ENCODE measurements at places on chromosomes 7 and 10.
A peak's percentile ranks its signal among the peaks of the same experiment; 100 is the strongest.

DNA sequence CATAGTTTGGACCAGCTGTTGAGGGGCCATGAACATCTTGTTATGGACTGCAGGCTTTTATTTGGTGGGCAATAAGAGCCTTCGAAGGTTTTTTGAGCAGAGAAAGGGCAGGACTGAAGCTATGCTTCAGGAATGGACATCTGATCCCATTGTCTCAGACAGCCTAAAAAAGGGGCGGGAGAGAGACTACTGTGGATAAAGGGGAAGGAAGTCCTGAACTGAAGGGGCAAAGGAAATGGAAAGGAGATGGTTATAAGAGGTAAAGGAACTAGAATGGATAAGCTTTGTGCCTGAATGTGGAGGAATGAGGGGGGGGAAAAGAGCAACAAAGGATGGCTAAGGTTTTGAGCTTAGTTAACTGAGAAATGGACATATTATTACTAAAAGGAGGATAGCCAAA is 172.5 kb downstream of the SKAP2 start:
- DNase-seq, result no peak

GRCh38 chr7:155935005-155935557 is 122.8 kb upstream of the SHH start:
- DNase-seq, result no peak

DNA sequence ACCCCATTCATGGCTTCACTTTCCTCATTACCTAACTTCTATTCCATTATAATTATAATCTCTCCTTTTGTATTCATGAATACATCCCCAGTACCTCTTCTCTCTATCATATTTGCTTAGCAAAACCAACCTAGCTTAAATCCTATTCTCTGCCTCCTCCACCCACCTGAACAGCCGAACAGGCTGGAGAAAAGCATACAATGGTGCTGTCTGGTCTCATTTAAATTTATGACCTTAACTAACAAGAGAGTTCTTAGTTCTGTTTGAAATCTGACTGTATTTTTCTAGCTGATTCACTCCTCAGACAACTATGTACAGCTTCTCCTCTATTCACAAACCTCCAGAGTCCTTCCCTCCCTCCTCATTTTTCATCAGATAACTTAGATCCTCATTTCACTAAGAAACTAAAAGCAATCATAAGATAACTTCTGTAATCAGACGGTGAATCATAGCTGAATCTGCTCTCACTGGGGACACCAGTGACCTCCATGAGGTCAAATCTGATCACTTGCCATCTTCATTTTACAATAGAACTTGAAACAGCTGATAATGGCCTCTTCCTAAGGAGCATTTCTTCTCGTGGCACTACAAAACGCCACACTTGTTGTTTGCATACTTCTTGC is 233.9 kb upstream of the AOAH start:
- no peak for DNase-seq

GRCh38 chr7:38318803-38319416 is 45.5 kb upstream of the TARP start:
- DNase-seq, result peak; percentile 78

DNA sequence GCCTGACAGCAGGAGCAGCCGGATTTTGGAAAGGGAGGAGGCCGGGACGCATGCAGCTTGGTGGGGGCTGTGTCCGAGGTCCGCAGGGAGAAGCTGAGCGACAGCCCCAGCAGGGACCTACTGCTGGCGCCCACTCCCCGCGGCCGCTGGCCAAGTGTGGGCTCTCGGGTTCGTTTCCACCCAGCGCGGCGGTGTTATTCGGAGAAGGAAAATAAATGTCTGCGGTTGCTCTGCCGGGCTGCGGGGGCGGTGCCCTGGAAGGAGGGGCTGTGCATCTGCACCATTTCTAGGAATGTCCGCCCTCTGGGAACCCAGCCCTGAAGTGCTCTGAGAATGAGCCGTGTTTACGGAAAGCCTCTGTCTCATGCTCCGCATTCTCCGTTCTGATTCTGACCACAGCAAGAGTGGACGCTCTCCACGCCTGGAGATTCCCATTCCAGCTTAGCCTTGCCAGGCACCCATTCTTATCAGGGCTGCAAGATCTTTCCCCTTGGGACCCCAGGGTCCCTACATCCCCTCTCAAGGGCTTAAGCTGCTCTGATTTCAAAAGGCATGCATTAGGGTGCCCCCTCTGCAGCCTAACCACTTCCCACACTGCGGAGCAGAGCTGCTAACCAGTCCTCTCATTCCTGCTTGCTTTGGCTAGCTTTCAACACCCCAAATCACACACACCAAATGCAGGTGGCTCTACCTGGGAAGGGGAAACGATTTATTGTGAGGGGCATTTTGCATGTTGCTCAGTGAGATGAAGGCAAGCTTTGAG is 256.6 kb upstream of the GLI3 start:
- DNase-seq, result no peak

GRCh38 chr7:120583899-120584586 is 273.9 kb downstream of the TSPAN12 start:
- no peak for DNase-seq

- no peak for DNase-seq
These were observed 149.1 kb upstream of the RNF32 start for GRCh38 chr7:156491435-156491834.

GRCh38 chr10:49783645-49784044 is 21.5 kb upstream of the OGDHL start:
- no peak for DNase-seq

DNA sequence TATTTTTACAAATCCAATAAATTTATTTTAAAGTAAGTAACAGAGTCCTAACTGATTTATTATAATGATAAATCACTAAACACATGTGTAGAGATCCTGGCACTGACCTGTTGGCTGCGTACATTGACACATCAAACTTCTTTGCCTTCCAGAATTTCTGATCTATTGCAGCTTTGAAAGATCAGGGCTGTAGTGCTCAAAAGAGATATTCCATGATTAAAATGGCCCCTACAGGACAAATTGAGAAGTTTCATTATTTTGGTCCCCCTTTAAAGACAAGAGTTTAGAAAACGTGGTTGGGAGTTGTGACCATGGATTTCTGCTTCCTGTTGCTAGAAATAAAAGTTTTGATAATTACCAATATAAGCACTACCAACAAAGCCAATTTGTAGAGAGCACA is 87.7 kb upstream of the PDK4 start:
- no peak for DNase-seq

GRCh38 chr7:116511552-116512519 is 12.3 kb downstream of the CAV2 start:
- peak; percentile 84 for DNase-seq

GRCh38 chr10:130854151-130854550 is 457.4 kb downstream of the TCERG1L start:
- DNase-seq, result no peak

DNA sequence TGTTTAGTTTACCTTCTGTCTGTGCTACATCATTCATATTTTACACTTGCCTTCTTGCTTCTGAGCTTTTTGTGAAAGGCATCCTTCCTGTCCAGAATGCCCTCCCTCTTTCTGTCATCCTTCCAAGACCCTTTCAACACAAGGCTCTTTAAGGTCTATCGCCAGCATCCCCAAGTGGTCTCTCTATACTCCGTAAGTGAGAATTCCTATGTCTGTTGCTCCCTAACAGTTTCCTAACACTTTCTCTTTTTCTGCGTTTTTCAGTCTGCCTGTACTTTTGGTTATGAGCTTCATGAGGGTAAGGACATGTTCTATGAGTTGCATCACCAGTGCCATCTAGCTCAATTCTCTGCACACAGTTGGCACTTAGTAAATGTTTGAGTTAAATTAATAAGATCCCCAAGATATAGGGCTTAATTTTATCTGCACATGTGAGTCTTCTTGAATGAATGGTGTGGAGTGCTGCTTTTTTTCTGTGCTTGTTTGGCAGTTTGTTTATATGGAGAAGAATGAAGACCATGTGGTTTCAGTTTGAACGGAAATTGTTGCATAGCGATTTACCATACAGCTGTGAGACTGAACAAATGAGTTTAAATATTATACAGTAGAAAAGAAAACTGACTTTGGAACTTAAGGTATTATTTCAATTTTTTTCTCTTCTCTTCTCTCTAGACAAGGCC is 29.4 kb downstream of the RABGEF1 start:
- no peak for DNase-seq

DNA sequence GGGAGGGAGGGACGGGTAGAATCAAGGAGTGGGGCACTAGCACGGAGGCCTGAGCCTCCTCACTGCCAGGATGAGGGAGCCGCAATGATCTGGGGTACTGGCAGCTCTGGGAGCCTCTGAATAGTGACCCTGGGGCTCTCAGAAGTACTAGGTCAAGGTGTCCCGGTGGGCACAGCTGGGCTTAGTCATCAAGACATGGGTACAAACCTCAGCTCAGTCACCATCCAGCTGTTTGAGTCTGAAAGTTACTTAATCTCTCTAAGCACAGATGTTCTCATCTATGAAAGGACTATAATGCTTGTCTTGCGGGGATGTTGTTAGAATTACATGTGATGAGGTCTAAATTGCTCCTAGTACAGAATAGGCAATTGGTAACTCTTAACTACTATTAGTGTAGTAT is 276.8 kb downstream of the KCNMA1 start:
- DNase-seq, result no peak

- DNase-seq, result no peak
These were observed 200.4 kb upstream of the YAE1 start for GRCh38 chr7:39365751-39366295.

- DNase-seq, result no peak
These were observed 75.3 kb downstream of the MTPN start for GRCh38 chr7:135901585-135902540.

DNA sequence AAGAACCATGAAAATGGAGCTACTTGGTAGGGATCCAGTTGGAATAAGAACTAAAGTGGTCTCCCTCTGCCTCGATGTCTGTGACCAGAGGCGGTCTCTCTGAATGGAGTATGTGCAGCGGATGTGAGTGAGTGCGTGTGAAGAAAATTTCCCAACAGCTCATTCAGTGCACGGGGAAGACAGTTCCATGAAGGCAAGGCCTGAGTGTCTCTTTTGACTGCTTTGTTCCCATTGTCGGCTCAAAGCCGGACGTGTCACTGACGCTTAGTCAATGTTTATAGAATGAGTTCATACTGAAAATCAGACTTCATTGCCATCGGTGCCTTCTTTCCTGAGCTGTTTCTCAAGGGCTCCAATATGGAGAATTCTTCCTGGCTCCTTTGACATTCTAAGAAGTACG is 55.3 kb upstream of the GRB10 start:
- no peak for DNase-seq

- no peak for DNase-seq
These were observed 7.4 kb downstream of the TAS2R40 start for GRCh38 chr7:143229054-143229790.

DNA sequence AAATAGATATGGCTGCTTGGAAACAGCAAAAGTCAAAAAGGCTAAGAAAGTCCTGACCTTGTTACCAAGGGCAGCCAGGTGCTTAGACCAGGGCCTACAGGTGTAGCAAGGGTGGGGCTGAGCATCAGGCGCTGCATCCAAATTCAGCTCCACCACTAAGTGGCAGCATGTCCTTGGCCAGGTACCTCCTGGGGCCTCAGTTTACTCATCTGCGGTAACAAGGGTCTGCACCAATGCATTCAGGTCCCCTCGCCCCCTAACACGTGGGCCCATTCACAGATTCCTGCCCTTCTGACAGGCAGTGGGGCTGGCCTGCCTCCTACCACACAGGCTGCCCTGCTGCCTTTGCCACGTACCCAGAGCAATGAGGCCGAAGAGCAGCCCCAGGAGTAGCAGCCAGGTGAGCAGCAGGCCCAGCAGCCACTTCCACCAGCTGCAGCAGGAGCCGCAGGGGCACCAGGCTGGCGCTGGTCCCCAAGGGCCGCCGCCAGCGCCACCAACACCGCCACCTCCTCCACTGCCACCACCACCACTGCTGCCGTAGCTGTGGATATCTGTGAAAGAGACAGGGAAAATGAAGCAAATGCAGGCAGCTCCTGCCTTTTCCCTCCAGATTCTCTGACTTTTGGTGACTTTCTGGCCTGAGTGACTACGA is 28.9 kb downstream of the COL17A1 start:
- DNase-seq, result no peak

DNA sequence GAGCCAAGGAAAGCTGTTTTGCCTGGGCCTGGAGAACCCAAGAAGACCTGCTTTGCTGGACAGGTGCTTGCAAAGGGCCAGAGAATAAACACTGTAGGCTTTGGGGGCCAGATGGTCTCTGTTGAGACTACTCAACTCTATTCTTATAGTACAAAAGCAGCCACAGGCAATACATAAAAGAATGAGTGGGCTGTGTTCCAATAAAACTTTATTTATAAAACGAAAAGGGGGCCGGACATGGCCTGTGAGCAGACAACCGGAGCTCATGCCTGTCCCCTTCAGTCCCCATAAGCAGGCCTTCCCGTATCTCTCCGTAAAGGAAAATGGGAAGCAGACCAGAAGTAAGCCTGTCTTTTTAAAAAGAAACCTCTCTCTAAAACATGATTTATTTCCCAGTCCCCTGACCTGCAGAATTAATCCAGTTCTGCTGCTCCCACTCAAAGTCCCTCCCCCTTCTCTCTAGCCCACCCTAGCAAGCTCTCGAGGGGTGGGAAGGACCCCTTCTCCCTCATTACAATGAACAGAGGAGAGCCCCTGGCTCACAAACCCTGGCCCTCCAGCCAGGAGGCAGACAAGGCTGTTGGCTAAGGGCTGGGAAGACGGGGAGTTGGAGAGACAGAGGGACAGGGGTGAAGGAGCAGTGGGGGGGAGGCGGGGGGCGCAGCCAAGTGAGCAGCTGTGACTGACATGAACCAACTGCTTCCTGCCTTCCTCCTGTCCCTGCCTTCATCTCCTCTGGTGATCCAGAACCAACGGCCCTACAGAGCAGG is 177.8 kb downstream of the NEURL1 start:
- no peak for DNase-seq

GRCh38 chr10:43069211-43069515 is 7.7 kb upstream of the RET start:
- DNase-seq, result no peak

DNA sequence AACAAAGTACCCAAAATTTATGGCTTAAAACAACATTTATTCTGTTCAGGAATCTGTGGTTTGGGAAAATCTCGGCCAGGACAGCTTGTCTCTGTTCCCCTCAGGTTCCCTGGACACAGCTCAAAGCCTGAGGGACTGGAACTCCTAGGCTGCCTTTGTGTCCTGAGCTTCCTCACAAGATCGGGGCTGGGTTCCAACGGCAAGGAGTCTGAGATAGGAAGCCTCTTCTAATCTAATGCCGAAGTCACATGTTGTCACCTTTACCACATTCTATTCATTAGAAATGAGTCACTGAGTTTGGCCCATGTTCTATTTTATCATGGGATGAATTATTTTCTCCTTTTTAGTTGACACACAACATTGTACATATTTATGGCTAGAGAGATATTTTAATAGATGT is 80.5 kb downstream of the ANKRD26 start:
- no peak for DNase-seq

DNA sequence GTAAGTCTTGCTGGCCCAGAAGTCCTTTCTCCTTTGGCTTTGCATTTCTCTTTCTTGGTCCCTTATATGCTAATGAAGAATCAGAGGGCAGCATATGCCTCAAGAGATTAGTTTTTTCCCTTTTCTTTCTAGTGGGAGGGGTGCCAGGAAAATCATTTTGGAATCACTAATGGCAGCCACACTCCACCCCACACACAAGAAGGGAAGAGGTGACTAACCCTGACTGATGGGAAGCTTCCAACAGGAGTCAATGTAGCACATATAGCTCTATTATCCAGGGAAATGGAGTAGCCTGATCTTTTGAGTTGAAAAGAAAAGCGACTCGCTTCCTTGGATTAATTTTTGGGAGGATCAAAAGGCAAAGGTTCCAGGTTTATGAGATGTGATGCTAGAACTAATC is 225.3 kb downstream of the KIF20B start:
- no peak for DNase-seq

GRCh38 chr7:132138817-132139216 is 437.5 kb downstream of the PLXNA4 start:
- no peak for DNase-seq

Data from GM12865 (cell line).